ENCODE measurements at places on chromosomes 2 and 18. TPM values are rescaled to one million over a fixed set of nuclear protein-coding genes. Genes with fewer than 3 reads are reported as not detected.

The SERPINB3 gene
- total RNA-seq = not detected

The CD28 gene
- total RNA-seq = 3.8 TPM

The LYG2 gene
- total RNA-seq = not detected

The FEV gene
- not detected for total RNA-seq

The CTLA4 gene
- total RNA-seq = not detected

The CNDP1 gene
- not detected for total RNA-seq

The GPR35 gene
- total RNA-seq = 1.8 TPM

The ANKRD53 gene
- 2.3 TPM for total RNA-seq

The MLPH gene
- total RNA-seq = 6.0 TPM

The DCDC2C gene
- total RNA-seq = not detected

The MC5R gene
- total RNA-seq = not detected

The CDK15 gene
- total RNA-seq = 1.5 TPM

The CXCR2 gene
- total RNA-seq = 2.5 TPM

The PLGLB1 gene
- total RNA-seq = 0.42 TPM

The ARHGAP25 gene
- 10.7 TPM for total RNA-seq

The PSMA8 gene
- total RNA-seq = not detected

The UGT1A3 gene
- not detected for total RNA-seq

The UPP2 gene
- total RNA-seq = not detected

The DSC2 gene
- total RNA-seq = 2.6 TPM

The ASAP2 gene
- 31.3 TPM for total RNA-seq

The PTPRN gene
- not detected for total RNA-seq

The CCDC102B gene
- 22.7 TPM for total RNA-seq

The UGT1A9 gene
- total RNA-seq = not detected

The MPP4 gene
- total RNA-seq = 0.38 TPM

The RAB10 gene
- 86.1 TPM for total RNA-seq

The MC2R gene
- total RNA-seq = not detected

The FAM228A gene
- 1.1 TPM for total RNA-seq

The RIT2 gene
- total RNA-seq = not detected

The SCN9A gene
- total RNA-seq = 5.7 TPM

The RAB6C gene
- not detected for total RNA-seq

The TBR1 gene
- total RNA-seq = not detected

The MARCO gene
- 20.5 TPM for total RNA-seq

The CPLX4 gene
- not detected for total RNA-seq

The CD226 gene
- 1.6 TPM for total RNA-seq

The UGT1A10 gene
- total RNA-seq = not detected

The LAMA3 gene
- 48.4 TPM for total RNA-seq

The GAREM2 gene
- total RNA-seq = 6.3 TPM

The SCN2A gene
- 0.62 TPM for total RNA-seq

The CPO gene
- total RNA-seq = 0.24 TPM

The LYG1 gene
- 0.97 TPM for total RNA-seq

The TMEM237 gene
- 30.8 TPM for total RNA-seq

The CFAP65 gene
- total RNA-seq = not detected

The IWS1 gene
- 31.0 TPM for total RNA-seq

The MAPRE2 gene
- total RNA-seq = 38.7 TPM

The CACNB4 gene
- 10.5 TPM for total RNA-seq

The SLC40A1 gene
- total RNA-seq = 43.8 TPM

The BMP10 gene
- not detected for total RNA-seq

The PARD3B gene
- total RNA-seq = 37.0 TPM

The COBLL1 gene
- total RNA-seq = 92.6 TPM

The MOGAT1 gene
- total RNA-seq = not detected

The SCYGR4 gene
- not detected for total RNA-seq

The FIGN gene
- 23.6 TPM for total RNA-seq

The CKAP2L gene
- 0.24 TPM for total RNA-seq

The VIL1 gene
- not detected for total RNA-seq

The CXCR4 gene
- total RNA-seq = 7.8 TPM

The MC4R gene
- not detected for total RNA-seq

The PID1 gene
- total RNA-seq = 33.8 TPM

Data from posterior vena cava (tissue), 2 donors.